Stimulated activated naive B cell treated with anti-CD40 and anti-IgM and Interleukin-4, amounts not matched to agents 10 μg/mL and 1 μg/mL and 100 μg/mL, for 72 hours (primary cell): ENCODE measurements at places on chromosomes 1 and 21.

DNA sequence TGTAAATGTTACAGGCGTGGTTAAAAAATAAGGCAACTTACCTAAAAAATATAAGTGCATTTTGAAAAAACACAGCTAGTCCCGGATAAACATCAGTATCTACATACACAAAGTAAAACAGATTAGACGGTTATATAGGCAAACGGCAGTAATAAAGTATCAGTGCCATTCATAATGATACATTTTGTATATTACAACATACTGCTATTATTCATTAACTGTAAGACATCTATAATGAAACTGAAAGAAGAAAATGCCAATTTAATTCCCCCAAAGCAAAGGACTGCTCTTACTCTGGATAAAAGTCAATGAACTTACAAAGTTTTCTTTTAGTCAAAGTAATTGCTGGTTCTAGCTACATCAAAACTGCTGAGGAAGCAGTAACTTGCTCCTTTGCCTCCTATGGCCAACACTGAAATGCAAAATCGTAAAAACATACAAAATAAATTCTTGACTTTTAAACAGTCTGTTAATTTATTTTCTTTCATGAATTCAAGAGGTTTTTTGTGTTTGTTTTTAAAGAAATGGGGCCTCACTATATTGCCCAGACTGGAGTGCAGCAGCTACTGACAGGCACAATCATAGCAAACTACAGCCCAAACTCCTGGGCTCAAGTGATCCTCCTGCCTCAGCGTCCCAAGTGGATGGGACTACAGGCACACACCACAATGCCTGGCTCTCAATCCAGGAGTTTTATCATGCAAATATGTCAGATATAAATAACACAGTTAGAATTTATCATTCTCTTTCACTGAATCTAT is 23.9 kb downstream of the TMEM50B start:
- no peak for DNase-seq

DNA sequence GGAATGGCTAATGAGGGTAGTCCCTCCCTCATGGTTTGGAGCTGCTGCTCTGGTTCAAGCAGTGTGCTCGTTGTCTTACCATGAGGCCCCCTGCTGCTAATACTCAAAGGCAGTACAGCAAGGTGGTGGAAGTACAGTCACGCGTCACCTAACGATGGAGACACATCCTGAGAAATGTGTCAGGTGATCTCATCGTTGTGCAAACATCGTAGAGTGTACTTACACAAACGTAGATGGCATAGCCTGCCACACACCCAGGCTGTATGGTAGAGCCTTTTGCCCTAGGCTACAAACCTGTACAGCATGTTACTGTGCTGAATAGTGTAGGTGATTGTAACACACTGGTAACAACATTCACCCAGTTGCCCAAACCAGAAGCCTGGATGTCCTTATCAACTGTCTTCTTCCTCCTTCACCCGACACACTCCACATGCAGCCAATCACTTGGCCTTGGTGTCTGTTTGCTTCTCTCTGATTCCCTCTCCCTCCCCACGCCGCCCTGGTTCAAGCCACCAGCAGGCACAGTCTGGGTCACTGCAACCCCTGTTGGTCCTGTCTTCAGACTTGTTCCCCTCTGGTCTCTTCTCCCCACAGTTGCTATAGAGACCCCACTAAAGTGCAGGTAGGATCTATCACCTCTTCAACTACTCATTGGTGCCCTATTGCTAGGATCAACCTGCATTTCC is 6.0 kb upstream of the KCNA2 start:
- DNase-seq: no peak

GRCh38 chr1:220224611-220225124 is 47.6 kb downstream of the RAB3GAP2 start:
- DNase-seq: no peak

GRCh38 chr1:201525193-201525778 is 13.6 kb upstream of the NAV1 start:
- no peak for DNase-seq

DNA sequence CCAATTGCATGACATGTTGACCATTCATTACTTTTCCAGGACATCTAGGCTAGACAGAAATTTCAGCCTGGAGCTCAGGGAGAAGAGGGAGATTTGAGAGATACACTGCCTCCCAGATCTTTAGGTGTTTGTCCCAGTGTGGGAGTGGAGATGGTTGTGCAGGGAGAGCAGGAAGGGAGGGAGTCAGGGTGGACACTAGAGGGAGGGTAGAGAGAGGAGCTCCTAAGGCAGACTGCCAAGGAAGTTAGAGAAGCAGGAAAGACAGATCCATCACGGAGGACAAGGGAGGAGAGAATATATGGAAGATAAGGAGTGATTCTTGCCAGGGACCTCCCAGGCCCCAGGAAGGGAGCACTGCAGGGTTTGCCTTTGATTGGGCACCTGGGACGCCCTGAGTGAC is 8.7 kb downstream of the CDCA8 start:
- no peak for DNase-seq

DNA sequence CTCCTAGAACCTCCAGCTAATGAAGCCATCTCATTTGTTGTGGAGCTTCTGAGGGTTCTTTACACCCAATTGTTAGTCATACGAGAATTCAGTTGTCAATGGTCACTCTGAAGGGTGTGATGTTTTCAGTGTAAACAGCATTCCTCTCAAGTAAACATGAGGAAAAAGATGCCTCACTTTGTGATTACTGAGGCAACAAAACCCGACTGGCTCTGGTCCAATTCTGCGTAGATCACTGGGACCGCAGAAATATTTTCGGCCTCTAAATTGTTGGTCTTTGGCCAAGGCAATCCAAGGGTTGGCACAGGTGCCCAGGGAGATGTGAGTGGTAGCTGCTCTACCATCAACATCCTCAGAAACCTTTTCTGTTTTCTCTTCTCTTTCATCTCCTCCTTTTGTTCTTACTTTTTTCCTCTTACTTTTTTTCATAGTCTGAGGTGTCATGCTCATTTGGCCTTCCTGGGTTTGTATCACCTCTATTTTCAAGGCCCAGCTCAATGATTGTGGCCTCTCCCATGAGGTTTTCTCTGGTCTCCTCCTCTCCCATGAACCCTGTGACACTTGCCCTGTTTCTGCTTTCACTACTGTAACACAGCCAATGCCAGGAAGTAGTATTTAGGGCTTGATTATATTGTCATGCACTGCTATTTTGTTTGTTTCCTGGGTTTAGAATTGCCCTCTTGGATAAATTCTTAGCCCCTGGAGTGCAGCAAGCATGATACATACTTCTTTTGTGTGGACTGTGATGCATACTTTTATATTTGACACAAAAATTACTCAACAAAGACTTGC is 221.9 kb downstream of the TNR start:
- DNase-seq: no peak

GRCh38 chr21:38807441-38807871 is 1.7 kb downstream of the ETS2 start:
- no peak for DNase-seq
